ENCODE measurements at places on chromosomes 2 and 18.

DNA sequence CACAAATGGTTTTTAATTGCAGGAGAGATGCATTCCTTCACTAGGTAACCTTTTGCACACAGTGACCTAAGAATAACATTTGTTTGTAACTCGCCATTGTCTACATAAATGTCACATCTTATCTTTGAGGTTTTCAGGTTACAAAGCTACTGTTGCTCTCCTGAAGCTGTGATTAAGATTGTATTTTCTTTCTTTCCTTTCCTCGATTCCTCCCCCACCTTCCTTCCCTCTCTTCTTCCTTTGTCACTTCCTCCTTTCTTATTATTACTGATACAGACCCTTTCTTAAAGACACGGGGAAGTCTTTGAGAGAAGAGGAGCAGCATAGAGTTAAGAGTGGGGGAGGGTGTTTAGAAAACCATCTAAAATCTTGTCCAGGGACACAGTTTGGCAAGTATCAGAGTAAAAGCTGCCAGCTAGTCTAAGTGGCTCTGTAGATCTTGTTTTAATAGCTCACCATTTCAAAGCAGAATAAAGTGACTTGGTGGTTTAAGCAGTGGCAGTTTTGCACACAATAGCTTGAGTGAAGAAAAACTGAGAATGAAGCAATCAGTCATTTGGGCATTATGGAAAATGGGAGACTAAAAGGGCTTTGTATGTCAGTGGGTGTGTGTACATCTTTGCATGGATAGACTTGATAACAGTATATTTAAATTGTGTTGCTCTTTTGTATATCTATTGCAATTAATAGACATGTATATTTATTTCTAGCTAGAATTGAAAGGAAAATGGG lies 10.9 kb downstream of the CERS6 start:
- peak; percentile 33 for DNase-seq

GRCh38 chr2:9378433-9379390 lies 44.6 kb downstream of the ITGB1BP1 start:
- peak; percentile 64 for DNase-seq

DNA sequence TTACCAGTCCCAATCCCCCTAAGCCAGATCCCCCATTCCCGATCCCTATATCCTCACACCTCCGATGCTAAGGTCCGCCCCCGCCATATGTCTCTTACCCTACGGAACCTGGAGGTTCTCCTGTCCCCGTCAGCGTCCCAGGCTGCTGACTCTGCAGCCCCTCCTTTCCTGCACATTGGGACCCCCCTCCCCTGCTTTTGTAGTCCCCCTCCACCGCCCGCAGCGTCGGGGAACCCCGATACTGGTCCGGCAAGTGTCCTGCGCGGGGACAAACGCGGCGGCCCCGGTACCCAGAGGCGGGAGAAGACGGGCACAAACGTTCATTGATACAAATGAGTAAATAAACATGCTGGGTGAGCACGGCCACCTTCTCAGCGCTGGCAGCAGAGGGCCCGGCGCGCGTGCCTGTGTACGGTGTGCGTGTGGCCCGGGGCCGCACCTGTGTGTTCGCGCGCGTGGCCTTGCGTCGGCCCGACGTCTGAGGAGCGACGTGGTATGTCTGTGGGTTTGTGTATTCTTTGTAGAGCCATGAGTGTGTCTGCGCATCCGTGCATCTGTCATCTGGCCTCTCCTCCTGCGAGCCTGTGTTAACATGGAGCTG lies 2.0 kb upstream of the CYP26B1 start:
- DNase-seq, result peak; percentile 33

GRCh38 chr2:236415684-236416444 lies 151.7 kb upstream of the ASB18 start:
- DNase-seq, result no peak

GRCh38 chr18:25561918-25562317 lies 210.0 kb upstream of the ZNF521 start:
- peak; percentile 31 for DNase-seq

DNA sequence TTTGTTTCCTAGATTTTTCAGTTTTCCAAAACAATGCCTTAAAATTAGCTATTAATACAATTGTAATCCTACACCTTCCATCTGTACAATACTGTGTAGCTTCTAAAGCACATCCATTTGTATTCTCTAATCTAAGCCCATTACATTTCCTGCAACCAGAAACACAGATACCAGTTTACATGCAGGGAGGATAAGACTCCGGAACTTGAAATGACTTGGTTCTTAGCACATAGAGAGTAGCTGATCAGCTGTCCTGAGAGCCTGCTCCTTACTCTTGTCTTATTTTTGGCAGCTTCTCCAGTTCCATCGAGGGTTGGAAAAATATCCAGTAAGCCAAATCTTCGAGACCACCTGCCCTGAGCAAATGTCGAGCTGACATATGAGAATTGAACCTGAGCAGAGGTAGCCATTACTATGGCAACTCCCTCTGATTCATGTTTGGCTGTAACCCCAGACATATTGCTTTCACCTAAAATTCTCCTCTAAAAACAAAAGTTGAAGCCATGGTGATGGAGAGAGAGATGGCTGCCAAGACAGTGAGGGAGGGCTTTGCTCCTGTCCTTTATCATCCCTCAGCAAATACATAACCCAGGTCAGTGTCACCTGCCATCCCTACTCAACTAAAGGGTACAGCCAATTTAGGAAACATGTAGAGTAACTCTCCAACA lies 542.8 kb downstream of the IRS1 start:
- DNase-seq, result peak; percentile 31

GRCh38 chr2:31992934-31993333 lies 17.9 kb downstream of the MEMO1 start:
- DNase-seq, result no peak

DNA sequence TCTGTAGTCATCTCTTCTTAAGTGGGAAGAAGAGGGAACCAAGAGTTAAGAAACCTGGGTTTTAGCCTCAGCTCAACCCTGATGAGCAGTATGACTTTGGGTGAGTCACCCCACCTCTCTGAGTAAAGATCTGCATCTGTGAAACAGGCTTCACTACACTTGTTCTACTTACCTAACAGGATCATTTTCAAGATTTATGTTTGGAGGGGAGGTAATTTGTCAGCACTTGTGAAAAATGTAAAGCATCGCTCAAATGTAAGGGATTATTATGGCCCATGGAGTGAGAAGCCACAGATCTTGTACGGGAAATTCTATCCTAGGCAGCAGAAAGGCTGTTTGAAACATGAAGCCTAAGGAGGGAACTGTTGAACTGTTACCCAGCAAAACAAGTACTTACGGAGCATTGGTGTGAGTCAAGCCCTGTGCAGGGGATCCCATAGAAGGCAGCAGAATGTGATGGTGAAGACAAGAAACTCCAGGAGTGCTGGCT lies 160.6 kb downstream of the PRKCE start:
- DNase-seq, result peak; percentile 50

- no peak for DNase-seq
Observed at GRCh38 chr2:153143540-153143939, 335.0 kb downstream of the RPRM start.

- DNase-seq, result no peak
Observed at GRCh38 chr2:199341123-199341522, 116.6 kb downstream of the SATB2 start.

DNA sequence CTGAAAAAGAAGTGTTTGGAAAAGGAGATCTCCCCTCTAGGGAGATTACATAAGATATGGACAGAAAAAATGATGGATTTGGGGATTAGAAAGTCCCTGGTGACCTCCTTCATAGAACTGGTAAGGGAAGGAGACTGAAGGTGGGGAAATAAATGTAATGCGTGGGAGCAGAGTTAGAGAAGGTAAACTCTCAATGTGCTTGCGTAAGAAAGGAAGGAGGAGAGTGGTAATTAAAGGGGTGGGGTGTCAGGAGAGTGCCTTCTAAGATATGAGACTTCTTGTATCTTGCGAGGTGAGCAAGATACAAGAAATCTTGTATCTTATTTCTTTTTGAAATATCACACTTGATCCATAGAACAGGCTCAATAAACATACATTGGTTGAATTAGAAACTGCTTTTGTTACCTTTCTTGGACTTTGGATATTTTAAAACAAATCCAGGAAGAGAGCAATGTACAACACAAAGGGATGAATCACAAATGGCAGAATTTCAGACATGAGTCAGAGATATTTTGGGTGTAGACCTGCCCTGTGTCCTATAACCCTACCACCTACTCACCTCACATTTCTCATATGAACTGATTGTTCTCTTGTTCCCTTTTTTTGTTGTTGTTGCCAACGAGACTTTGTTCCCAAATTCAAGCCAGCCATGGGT lies 342.4 kb downstream of the INSIG2 start:
- peak; percentile 23 for DNase-seq

Measured in astrocyte of the hippocampus (primary cell).